ENCODE measurements at places on chromosomes 7 and 10. TPM values are rescaled to one million over a fixed set of nuclear protein-coding genes. Genes with fewer than 3 reads are reported as not detected.

The SPDYE16 gene
- total RNA-seq: 0.16 TPM

The IKZF1 gene
- 24.4 TPM for total RNA-seq

DNA sequence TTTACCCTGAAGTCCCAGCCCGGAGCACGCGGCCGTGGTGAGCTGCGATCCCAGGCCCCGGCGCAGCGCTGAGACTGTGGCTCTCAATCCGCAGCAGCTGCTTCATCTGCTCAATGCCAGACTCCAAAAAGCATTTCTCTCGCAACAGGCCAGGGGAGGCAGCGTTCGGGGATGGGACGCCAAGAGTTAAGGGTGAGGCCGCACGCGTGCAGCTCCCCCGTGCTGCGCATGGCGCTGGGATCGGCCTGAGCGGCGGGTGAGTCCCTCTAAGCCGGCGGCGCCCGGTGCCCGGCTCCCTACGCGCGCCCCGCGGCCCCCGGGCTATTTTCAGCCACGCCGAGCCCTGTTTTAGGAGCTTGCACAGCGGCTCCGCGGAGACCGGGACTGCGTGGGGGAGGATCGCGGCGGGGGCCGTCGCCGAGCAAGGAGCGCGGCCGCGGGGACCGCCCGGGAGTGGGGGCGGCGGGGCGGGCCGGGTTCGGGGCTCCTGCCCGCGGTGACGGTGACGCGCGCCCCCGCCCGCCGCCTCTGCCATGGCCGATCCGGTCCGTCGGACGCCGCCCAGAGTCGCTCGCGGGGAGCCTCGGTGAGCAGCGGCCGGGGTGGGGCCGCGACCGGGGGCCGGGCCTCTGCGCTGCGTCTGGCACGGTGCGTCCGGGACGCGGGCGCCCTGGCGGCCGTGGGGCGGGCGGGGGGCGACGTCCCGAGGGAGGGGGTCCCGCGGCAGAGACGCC is 29.4 kb upstream of the JAKMIP3 start:
- H3K36me3 ChIP-seq: no peaks in the 10 kb centered on the region
- H3K27me3 ChIP-seq: peaks cover 1% of the 10 kb centered on the region
- no peaks in the 10 kb centered on the region for H3K4me1 ChIP-seq
- peak overlapping the region; percentile 42 for H3K4me3 ChIP-seq

GRCh38 chr7:22442187-22442881 is 57.7 kb downstream of the STEAP1B start:
- H3K4me1 ChIP-seq: no peaks in the 10 kb centered on the region
- DNase-seq: no peak
- no peak overlapping the region for H3K4me3 ChIP-seq
- H3K27ac ChIP-seq: no peak overlapping the region
- H3K27me3 ChIP-seq: no peaks in the 10 kb centered on the region

GRCh38 chr10:112184379-112184778 is 814 bp upstream of the GPAM start:
- DNase-seq: no peak
- no peaks in the 10 kb centered on the region for H3K4me1 ChIP-seq
- peak overlapping the region; percentile 76 for H3K4me3 ChIP-seq
- H3K27ac ChIP-seq: peak overlapping the region; percentile 47
- H3K27me3 ChIP-seq: no peaks in the 10 kb centered on the region
